ENCODE measurements at places on chromosomes 3 and 15.

DNA sequence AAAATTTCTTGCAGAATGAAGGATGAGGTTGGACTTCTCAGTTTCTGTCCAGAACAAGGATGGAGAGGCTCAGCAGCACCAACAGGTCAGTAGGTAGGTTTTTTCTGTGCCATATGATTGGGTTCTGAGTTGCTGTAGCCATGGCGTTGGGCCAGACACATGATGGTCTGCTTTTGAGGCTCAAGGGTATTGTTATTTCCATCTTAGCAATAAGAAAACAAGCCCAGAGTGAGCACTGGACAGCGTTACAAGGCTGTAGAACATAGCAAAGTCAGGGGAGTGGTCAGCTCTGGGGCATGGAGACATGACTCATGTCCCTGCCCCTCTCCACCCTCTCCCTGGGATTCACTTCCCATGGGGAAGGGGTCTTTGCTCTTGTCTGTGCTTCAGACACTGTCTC, 137.6 kb upstream of the TOPAZ1 start:
- DNase-seq, result no peak

- no peak for DNase-seq
Measured at GRCh38 chr15:94174399-94174802, 57.0 kb upstream of the MCTP2 start.

- no peak for DNase-seq
Measured at GRCh38 chr3:169305460-169305859, 358.1 kb downstream of the MECOM start.

GRCh38 chr3:160720123-160720746, 35.8 kb upstream of the PPM1L start:
- no peak for DNase-seq

- no peak for DNase-seq
Measured at GRCh38 chr15:51558411-51558810, 64.2 kb downstream of the DMXL2 start.

- DNase-seq, result peak; percentile 86
Measured at GRCh38 chr15:43911235-43911781, 84.5 kb downstream of the WDR76 start.

DNA sequence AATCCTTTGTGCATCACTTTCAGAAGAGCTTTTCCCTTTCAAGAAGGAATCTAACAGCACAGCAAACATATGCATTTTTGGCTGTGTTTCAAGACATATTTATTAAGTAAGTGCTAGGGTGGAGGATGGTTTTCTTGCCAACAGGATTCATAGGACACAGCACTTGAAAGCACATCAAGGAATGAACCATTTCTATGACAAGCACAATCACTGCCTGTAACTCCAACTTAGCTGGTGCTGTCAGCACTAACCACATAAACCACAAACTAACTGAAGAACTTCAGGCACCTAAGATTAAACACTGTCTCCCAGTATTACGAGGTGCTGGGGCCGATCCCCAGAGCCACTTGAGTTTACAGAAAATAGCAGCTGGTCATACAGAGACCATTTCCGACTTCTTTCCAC, 35.4 kb upstream of the SPRED1 start:
- DNase-seq, result no peak

DNA sequence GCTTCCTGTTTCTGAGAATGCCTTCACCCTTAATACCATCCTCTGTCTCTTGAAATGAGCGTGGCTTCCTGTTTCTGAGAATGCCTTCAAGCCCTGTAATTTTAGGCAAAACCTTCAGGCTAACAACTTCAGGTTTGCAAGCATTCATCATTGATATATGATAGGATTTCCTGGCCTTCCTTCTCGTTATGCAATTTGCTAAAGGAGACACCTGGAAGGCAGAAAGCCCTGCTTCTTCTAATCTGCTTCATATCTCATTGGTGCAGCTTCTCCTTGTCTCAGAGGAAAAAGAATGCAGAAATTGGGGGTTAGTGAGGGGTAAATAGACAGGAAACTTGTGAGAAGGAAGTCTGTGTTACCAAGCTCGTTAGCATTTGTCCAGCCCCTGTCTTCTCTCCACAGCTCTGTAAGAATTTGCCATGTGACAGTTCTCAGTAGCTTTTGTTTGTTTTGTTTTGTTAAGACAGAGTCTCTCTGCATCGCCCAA, 7.3 kb downstream of the ARL6IP5 start:
- DNase-seq, result peak; percentile 96

DNA sequence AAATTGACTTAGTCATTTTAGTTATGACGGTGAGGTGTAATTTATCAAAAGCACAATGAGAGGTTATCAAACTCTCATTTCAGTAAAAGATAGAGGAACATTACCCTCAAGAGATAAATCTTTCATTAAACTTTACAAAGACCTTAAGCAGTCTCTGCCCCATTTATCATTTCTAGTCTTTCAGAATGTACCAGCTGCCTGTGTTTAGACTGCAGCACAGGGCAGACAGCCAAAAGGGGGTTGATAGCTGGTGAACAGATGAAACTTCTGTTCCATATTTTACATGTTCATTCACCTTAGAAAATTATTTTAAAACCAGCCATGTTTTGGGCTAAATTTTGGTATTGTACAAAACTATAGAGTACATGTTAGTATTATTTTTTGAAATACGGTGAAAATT, 514.6 kb upstream of the CNTN3 start:
- no peak for DNase-seq

DNA sequence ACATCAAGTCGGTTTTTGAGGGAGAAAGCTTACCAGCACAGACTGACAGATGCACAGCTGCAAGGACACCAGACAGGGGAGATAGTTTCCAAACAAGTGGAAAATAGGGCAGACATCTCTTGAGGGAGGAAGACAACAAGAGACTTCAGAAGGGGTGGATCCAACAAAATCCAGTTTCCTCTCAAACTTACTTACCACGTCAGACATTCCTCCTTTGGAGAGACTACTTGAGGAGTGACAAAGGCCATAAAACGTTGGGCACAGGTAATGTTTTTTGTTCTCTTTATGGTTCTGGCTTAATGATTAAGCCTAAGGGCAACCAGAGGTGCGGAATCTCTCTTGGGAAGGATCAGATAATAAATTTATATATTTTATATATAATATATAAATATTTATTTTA, 76.1 kb downstream of the CD200 start:
- no peak for DNase-seq

- DNase-seq, result no peak
Measured at GRCh38 chr15:72006382-72006781, 111.6 kb downstream of the MYO9A start.

- DNase-seq, result no peak
Measured at GRCh38 chr3:98699132-98699531, 64.0 kb upstream of the ST3GAL6 start.

DNA sequence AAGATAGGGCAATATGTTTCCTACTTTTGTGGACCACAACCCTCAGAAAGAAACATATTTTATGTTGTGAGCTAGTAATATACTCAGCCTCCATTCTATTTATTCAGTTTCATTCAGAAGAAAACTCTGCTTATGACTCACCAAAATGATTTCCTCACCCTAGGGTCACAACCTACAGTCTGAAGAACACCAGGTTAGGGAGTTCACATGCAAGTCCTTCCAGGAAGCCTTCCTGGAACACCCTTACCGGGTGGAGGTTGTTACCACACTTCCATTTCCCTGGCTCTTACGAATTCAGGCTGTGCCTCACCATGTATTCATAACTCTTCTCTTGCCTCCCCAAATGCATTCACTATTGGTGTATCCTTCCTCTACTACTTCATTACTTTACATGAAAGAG, 228.0 kb upstream of the ADAMTS9 start:
- DNase-seq, result no peak

DNA sequence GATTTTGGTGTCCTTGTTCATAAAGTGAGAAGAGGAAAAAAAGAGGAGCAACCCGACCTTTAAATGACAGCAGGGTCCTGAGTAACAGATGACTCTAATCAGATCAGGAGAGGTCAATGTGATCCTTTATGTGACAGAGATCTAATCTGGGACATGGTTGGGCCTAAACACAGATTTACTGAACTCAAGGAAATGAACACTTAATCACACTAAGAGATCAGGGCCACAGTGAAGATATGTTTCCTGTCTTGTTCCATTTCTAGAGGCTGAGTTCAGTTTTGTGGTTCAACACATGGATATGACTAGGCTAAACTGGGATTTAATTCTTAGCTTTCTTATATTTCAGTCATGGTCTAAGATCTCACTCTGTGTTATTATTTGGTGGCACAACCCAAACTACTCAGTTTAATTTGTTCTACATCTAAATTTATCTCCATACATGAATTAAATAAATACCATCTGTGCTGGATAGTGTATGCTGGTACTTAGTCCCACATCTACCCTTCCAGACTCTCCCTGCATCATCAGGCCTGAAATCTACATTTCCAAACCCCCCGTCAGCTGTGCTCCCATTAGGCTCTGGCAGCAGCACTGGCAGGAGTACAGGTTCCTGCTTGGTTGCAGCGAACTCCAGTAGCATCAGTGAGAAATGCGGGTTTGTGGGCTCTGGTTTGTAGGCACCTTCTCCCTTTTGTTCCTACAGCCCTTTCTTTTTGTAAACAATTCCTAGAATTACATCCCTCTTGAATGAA, 22.6 kb downstream of the SFMBT1 start:
- DNase-seq, result no peak

DNA sequence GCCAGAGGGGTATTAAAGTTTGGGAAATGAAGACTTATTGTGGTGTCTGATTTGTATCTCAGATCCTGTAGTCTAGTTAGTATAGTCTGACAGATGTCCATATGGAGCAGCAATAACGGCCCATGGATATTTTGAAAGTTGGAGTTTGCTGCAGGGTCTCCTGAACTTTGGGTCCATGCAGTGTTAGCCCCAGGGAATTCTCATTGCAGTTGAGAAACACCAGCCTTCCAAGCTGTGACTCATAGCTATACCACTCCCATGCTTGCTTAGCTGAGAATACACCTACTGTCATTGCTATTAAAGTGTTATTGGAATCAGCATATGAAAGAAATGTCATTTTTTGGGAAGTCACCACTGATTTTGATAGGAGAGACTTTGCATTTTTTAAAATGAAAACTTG, 29.2 kb downstream of the TMOD2 start:
- DNase-seq, result no peak

DNA sequence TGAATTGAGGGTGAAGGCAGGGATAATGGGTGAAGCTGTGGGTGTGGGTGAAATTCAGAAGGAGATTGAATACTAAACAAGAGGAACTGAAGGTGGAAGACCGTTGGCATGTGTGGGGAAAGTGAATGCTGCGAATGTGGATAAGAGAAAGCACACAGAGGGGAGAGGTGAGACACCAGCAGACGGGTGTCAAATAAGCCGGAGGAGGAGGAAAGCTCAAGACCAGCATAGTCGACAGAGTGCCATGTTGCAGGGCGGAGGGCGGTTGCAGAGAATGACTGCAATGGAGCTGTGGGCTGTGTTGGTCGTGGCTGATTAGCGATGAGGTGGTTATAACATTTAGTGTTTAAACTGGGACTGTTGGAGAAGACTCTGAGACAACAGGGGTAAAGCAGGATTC, 16.4 kb upstream of the HCN4 start:
- no peak for DNase-seq

DNA sequence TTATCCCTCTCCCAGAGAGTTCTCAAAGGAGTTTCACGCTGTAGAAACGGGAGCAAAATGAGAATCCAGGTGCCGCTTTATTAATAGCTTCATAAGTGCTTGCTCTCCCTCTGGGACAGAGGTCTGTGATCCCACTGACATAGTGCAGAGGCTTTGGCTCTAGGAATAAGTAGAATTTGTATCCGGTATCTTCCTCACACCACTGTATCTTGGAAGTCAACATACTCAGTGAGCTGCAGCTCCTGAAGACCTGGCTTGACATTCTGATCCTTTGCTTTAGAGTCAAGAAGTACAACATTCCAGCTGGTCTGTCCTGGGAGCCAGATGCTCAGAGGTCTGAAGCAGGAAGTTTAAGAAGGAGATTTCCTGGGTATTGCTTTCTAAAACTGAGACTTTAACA, 323.0 kb downstream of the LPP start:
- no peak for DNase-seq

DNA sequence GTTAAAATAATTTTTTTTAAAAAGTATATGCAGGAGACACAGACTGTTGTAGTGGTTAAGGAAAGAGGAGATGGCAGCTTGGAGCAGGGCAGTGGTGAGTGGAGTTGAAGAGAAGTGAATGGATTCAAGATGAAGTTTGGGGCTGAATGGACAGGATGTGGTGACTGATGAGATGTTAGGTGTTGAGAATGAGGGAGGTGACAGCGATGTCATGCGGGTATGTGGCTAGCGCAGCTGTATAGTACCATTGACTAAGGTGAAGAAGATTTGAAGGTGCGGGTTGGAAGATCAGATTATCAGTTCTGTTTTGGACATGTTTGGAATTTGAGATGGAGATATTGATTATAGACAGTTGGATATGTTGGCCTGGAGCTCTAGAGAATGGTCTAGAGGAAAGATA, 20.1 kb downstream of the FBXO22 start:
- DNase-seq, result no peak

- no peak for DNase-seq
Measured at GRCh38 chr3:157061265-157061664, 98.7 kb downstream of the CCNL1 start.

- peak; percentile 50 for DNase-seq
Measured at GRCh38 chr3:117281371-117281770, 571.8 kb downstream of the TUSC7 start.

DNA sequence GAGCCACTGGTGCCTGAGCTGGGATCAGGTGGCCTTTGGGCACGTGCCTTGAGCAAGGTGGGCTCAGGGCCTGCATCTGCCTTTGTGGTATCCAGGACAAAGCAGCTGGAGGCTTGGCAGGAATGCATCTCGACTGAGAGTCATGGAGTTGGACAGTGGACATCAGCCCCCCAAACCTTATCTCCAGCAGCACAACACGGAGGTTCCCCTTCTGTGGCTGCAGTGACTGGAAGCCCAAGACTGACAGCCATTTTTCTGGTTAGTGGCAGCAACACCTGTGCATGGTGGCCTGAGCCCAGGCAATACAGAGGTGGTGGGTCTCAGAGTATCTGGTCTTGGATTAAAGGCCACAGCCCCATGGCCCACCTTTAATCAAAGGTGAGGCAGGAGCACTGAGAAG, 27.8 kb upstream of the TSEN2 start:
- DNase-seq, result no peak

- no peak for DNase-seq
Measured at GRCh38 chr3:128289534-128289933, 136.3 kb downstream of the EEFSEC start.

GRCh38 chr3:124234852-124235252, 242.9 kb upstream of the ROPN1 start:
- DNase-seq, result no peak

DNA sequence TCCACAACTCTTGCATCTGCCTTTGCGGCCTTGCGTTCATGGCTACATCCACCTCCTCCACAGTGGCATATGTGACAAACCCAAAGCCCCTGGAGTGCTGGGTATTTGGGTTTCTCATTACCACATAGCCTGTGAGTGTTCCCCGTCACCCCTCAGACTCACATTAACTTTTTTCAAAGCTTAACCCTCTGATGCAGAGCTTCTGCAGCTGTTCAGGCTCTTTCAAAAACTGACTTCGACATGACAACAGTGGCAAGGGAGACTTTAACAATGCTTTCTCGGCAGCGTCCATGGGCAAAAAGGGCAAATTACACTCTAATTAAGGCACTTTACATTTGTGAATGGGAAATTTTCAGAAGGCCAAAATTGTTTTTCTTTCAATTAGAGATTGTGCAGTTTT, 343.2 kb downstream of the UNC13C start:
- no peak for DNase-seq

- no peak for DNase-seq
Measured at GRCh38 chr15:38547255-38547997, 17.2 kb downstream of the RASGRP1 start.

Data from pons (tissue), 1 donor.